Activated naive CD4-positive, alpha-beta T cell treated with anti-CD3 and anti-CD28 coated beads for 36 hours (primary cell): ENCODE measurements at places on chromosomes 11 and 22.

- DNase-seq = no peak
Observed at GRCh38 chr11:77370217-77370616, 68.7 kb upstream of the GDPD4 start.

GRCh38 chr22:19367763-19368367 is 63.7 kb downstream of the HIRA start:
- no peak for DNase-seq

DNA sequence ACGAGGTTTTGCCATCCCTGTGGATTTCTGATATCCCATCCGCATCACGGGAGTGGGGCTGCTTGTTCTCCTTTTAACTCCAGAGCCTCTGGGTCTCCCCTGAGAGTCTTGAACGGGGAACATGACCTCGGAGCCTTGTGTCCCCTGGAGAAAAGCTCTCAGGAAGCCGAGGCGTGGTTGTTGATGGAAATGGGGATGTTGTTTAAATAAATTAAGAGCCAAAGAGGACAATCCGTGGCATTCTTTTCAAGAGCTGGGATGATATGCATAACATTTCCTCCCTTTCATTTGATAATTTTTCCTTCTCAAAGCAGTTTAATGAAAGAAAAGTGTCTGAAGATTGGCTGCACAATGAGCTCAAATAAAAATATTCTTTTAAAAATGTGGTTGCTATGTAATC is 14.2 kb downstream of the TSPAN18 start:
- DNase-seq = no peak

DNA sequence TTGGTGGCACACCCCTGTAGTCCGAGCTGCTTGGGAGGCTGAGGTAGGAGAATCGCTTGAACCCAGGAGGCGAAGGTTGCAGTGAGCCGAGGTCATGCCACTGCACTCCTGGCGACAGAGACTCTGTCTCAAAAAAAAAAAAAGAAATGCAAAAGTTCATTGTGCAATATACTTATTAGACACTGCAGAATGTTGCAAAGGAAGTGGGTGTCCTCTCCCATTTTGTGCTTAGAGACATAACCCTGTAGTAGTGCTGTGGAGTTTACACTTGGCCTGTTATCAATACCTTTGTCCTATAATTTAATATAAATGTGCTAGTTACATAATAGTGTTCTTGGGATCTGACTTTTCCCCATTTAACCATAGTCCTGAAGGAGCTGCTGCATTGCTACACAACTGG is 9.4 kb downstream of the BCL2L13 start:
- no peak for DNase-seq

DNA sequence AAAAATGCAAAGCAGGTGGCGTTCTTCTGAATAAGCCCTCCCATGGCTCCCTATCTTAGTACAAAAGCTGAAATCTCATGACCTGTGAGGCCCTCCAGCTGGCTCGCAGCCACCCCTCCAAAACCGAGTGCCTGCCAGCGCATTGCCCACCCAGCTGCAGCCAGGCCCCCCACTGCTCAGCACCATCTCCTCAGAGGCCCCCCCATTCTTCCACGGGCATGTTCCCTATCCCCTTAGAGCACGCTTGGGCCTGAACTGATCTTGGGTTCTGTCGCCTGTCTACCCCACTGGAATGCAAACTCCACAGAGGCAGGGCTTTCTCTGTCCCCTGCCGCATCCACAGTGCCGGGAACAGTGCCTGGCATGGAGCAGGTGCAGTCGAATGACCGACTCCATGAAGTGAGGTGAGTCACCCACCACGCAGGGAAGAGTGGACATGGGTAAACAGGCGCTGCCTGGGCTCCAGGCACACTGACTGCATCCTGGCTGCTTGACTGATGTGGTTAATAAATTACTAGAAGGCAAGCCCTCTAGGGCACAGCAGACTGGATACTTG is 11.3 kb upstream of the EFCAB6 start:
- no peak for DNase-seq

DNA sequence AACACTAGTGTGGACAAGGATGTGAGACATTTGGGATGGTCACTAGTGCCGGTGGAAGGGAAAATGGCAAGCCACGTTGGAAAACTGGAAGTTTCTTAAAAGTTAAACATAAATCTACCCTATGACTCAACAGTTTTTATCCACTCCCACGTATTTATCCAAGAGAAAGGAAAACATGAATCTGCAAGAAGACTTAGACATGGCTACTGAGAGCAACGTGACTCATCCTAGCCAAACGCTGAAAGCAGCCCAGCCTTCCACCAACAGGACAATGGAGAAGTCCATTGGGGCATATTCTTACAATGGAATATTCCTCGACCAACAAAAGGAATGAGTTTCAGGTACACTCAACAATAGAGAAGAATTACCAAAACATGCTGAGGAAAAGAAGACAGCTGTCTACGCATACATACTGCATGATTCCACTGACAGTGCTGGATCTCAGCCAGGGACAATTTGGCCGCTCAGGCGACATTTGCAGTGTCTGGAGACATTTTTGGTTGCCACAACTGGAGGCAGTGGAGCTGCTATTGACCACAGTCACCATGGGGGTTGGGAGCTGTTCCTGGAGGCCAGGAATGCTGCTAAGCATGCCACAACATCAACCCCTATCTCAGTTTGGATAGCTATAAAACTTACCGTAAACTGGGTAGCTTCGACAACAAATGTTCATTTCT is 21.2 kb downstream of the SYT13 start:
- no peak for DNase-seq

GRCh38 chr11:88813233-88813915 is 252.4 kb downstream of the GRM5 start:
- peak; percentile 8 for DNase-seq

DNA sequence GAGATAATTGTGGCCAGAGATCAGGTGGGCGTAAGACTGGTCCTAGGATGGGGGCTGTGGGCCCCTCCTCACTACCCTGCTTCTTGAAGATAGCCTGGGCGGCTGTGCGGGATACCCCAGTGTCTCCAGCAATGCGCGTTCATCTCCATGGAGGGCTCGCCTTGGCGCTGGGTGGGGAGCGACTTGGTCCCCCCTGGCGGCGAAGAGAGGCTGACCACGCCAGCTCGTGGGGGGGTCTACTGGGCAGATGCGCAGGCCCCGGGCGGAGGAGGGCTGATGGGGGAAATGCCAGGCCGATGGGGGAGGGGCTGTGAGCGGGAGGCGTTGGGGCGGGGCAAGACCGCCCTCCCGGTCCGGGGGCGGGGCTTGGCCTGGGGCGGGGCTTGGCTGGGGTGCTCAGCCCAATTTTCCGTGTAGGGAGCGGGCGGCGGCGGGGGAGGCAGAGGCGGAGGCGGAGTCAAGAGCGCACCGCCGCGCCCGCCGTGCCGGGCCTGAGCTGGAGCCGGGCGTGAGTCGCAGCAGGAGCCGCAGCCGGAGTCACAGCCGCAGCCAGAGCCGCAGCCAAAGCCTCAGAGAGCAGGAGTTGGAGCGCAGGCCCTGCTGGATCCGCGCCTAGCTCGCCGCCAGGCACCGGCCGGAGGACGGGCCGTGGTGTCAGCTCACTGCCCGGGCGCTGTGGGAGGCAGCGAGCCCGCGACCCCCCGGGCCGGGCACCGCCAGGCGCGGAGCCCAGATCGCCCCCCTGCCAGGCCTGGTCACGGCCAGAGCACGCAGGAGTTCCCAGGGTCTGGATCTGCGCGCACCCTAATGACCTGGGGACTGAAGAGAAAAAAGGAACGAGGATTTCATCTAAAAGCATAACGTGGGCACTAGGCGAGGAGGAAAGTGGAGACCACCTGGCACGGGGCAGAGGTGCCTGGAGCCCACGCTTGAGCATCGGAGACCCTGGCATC is at the start of gene SLC35E4:
TSS of gene SLC35E4 (plus strand) at position 509 of the 953 bp plus-strand sequence. CDS start 670 bp downstream, outside the sequence.
- DNase-seq = peak; percentile 97

DNA sequence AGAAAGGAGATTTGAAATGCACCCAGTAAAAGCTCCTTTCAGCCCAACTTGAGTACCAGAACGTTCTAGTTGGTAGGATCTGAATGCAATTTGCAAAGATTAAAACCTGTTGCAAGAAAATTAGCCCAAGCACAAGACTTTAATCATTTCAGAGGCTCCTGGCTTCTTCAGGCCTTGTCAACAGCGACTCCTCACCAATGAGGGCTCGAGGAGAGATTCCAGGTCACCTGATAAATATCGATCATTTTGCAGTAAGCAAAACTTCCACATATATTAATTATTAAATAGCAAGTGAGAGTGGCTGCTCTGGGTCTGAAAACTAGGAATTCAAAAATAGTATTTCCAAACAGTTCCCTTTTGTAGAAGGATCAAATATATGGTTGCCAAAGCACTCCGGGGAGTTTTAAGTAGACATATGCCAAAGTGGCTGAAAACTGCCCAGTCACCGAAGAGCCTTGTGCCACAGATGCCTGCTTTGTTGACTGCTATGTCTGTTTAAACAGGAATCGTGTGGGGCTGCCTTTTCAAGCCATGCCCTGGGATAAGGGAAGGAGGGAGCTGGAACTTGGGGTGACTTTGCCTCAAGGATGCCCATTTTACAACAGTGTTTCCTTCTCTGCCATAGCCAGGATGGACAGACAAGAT is 64.0 kb downstream of the CSNK2A3 start:
- DNase-seq = no peak

DNA sequence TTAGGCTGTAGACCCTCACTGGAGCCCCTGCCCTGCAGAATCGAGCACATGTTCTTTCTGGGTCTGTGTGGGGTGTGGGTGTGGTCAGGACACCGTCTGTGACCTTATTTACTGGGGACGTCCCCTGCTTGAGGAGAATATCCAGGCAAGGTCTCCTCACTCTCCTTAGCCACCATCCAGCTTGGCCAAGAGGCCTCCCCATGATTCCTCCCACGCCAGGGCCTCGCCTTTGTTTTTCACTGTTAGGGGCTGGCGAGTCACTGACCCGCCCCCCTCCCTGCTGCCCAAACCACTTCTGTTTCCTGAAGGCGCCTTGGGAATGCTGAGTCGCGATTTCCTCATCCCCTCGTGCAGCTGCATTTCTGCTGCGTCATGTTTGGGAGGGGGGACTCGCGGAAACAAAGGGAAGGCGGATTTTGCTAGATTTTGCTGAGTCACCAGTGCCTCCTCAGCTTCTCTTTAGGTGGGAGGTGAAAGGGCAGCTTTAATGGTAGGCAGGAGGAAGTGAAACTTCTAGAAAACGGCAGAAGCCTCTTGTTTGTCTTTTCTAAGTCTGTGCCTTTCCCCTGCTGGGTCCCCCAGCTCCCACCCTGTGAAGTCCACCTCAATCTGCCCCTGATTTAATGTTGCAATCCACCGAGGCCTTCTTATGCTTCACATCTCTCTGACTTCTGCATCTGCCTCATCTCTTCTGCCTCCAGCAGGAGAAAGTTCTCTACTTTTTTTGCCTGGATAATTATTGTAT is 4.0 kb upstream of the HMOX1 start:
- peak; percentile 59 for DNase-seq

- no peak for DNase-seq
Observed at GRCh38 chr11:116792869-116793771, 1.4 kb upstream of the APOA5 start.

GRCh38 chr11:27599217-27599616 is 92.6 kb upstream of the LIN7C start:
- DNase-seq = no peak

- no peak for DNase-seq
Observed at GRCh38 chr22:31062566-31063230, 18.4 kb upstream of the SMTN start.

DNA sequence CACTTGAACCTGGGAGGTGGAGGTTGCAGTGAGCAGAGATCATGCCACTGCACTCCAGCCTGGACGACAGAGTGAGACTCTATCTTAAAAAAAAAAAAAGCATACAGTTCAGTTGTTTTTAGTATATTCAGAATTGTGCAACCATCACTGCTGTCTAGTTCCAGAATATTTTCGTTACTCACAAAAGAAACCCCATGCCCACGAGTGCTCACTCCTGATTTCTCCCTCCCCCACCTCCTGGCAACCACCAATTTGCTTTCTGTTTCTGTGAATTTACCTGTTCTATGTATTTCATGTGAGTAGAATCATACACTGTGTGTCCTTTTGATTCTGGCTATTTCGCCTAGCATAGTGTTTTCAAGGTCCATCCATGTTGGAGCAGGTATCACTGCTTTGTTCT is 24.8 kb downstream of the PTPRJ start:
- DNase-seq = peak; percentile 79

DNA sequence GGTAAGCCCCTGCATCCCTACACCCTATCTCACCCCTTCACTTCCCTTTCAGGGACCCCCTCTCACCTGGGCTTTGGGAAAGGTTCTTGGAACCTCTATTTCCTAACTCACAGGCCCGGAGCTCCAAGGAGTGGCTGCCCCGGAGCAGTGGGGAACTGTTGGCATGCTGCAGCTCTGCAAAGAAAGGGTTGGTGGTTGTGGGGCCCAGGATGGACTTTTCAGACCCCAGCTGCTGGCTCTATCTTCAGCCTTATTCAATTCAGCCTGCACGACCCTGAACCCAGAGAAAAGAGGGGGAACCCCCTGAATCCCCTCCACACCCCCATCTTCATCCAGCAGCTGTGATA is 10.0 kb downstream of the ROBO4 start:
- DNase-seq = no peak

DNA sequence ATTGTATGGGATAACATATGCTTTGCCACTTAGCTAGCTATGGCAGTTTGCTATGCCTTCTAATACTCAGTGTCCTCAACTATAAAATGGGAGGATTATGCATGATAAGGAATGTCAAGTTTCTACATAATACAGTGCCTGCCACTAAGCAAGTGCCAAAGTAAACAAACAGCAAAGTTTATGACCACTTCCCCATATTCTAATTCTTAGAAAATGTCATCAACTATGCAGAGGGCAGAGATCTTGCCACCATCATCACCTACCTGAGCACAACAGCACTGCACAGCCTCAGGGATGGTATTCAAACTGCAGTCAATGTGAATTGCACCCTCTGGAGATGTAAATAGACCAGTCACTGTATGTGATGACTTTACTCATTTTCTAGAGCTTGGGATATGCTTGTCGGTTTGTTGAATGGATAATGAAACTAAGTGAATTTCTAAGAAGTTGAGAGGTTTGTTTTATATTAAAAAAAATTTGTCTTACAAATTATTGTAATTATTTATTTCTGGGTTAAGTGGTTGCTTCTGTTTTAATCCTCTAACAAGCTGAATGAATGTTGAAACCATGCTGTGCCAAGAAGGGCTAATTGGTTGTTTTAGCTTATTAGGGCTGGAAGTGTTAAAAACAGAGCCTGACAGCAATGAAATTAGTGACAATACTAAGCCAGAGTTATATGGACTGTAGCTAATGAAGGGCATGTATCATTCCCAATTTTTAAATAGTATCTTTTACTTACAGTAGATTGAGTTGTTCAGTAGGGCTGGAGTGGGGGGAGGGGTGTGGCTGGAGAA is 398.4 kb downstream of the CNTN5 start:
- DNase-seq = no peak

- no peak for DNase-seq
Observed at GRCh38 chr11:68935066-68935465, 31.4 kb downstream of the IGHMBP2 start.

GRCh38 chr22:41556561-41556960 is 4.2 kb upstream of the CSDC2 start:
- DNase-seq = no peak

DNA sequence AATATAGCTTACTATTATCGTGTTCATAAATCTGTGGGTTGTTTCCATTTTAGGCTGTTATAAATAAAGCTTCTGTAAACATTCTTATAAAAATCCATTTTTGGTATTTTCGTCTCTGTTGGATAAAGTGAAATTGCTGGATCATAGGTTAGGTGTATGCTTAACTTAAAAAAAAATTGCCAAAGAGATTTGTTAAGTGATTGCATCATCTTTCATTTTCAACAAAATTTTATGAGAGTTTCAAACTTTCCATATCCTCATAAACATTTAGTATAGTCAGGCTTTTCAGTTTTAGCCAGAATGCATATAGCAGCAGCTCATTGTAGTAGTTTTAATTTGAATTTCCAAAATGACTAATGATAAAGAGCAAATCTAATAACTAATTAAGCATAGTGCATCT is 146.7 kb upstream of the CNTN5 start:
- DNase-seq = no peak
